Cortex of kidney (tissue), 1 donor: ENCODE measurements at places on chromosomes 3 and 15.

DNA sequence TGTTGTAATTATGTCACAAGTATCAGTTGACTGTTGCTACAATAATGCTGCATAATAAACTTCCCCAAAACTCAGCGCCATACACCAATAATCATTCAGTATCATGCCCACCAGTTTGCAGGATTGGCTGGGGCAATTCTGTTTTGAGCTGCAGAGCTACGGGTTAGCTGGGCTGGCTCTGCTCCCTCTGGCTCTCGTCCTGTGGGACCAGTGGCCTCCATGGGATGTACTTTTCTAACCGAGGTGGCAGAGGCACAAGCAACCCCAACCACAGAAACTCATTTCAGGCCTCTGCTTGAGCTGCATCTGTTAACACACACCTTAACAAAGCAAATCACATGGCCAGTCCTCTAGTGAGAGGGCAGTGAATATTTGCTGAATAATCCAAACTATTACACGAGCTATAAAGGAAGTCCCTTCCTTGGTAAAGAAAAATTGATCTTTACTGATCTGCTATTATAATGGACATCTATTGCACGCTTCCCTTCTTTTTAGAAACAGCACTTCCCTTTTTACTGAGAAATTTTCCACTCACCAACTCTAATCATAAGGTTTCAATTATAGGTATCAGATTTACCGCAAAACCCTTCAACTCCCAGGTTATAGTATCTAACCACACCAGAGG, 10.9 kb upstream of the BCL2A1 start:
- no peak for DNase-seq

GRCh38 chr3:73451301-73451944, 173.3 kb downstream of the PDZRN3 start:
- DNase-seq = no peak

DNA sequence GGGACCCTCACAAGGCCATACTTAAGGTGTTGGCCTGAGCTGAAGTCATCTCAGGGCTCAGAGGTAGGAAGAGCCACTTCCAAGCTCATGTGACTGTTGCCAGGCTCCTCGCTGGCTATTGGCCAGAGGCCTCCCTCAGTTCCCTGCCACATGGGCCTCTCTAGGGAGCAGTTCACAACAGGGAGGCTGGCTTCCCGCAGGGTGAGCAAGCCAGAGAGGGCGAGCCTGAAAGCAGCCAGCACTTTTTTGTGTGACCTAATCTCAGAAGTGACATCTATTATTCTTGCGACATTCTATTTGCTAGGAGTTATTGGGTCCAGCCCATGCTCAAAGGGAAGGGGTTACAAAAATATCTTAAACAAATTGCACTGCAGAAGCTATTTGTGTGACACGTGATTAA, 201.4 kb downstream of the SSR3 start:
- no peak for DNase-seq

DNA sequence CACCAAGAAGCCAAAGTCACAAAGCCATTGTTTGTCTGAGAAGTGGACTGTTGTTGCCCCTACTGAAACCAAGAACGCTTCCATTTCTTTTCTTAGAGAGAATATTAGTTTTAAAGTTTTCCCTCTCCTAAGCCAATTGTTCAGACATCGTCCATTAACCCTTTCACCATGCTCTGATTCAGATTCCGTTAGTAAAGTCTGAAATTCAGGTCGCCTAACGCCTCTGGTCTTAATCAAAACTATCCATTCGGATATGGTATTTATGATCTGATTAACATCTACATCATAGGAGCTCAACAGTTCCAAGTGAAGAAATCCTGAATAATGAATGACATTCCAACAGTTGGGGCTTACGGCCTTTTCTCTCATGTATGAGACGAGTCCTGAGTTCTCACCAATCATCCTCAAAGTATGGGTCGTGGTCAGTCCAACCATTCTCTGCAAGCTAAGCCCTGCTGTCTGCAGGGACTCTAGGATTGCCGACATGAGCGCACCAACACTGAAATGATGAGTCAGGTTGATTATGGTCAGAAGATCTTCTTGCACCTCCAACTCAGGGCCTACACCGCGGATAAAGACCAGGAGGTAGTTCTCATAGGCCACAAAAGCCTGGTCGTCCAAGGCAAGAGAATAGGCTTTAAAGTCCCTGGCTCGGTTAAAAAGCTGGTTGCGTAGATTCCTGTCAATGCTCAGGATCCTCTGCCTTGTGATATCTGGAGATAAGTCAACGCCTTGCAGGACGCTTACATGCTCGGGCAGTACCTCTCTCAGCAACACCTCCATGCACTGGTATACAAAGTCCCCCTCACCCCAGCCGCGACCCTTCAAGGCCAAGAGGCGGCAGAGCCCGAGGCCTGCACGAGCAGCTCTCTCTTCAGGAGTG, 767 bp downstream of the EPM2AIP1 start:
- no peak for DNase-seq

- no peak for DNase-seq
Observed at GRCh38 chr3:176953106-176954060, 243.9 kb downstream of the TBL1XR1 start.

DNA sequence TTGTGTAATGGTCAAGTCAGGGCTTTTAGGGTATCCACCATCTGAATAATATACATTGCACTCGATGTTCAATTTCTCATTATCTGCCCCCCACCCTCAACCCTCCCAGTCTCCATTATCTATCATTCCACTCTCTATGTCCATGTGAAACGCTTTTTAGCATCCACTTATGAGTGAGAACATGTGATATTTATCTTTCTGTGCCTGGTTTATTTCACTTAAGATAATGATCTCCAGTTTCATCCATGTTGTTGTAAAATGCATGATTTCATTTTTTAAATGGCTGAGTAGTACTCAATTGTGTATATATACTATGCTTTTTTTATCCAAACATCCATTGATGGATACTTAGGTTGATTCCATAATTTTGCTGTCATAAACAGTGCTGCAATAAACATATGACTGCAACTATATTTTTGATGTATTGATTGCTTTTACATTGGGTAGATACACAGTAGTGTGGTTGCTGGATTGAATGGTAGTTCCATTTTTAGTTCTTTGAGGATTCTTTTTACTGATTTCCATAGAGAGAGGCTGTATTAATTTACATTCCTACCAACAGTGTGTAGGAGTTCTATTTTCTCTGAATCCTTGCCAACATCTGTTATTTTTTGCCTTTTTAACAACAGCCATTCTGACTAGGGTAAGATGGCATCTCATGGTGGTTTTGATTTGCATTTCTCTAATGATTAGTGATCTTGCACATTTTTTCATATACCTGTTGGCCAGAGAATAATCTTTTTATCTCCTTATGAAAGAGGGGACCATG, 332.9 kb upstream of the TGFBR2 start:
- DNase-seq = no peak

- DNase-seq = no peak
Observed at GRCh38 chr3:1908651-1909445, 189.8 kb upstream of the CNTN4 start.

DNA sequence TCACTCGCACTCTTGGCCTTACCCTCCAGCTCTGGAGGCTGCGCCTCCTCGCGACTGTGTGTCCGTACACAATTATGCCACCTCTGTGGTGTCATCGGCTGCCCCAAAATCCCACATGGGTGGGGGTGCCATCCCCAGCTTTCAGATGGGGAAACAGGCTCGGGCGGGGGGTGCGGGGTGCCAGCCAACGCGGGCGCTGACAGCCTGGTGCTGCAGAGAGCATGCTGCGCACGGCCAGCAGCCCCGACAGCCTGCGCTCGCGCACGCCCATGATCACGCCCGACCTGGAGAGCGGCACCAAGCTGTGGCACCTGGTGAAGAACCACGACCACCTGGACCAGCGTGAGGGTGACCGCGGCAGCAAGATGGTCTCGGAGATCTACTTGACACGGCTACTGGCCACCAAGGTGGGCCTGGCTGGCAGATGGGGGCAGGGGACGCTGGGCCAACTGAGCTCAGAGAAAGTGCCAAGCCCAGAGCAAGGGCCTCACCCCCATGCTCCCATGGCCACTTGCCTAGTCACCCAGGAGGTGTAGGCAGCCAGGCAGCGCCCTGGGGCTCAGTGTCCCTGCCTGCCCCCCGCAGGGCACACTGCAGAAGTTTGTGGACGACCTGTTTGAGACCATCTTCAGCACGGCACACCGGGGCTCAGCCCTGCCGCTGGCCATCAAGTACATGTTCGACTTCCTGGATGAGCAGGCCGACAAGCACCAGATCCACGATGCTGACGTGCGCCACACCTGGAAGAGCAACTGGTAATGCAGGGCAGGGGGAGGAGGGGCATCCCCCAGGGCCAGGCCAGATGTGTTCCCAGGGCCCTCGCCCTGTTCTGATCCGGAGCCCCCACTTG, 47.0 kb downstream of the PLXNA1 start:
- DNase-seq = no peak

- no peak for DNase-seq
Observed at GRCh38 chr3:133077688-133078087, 39.5 kb downstream of the TMEM108 start.

DNA sequence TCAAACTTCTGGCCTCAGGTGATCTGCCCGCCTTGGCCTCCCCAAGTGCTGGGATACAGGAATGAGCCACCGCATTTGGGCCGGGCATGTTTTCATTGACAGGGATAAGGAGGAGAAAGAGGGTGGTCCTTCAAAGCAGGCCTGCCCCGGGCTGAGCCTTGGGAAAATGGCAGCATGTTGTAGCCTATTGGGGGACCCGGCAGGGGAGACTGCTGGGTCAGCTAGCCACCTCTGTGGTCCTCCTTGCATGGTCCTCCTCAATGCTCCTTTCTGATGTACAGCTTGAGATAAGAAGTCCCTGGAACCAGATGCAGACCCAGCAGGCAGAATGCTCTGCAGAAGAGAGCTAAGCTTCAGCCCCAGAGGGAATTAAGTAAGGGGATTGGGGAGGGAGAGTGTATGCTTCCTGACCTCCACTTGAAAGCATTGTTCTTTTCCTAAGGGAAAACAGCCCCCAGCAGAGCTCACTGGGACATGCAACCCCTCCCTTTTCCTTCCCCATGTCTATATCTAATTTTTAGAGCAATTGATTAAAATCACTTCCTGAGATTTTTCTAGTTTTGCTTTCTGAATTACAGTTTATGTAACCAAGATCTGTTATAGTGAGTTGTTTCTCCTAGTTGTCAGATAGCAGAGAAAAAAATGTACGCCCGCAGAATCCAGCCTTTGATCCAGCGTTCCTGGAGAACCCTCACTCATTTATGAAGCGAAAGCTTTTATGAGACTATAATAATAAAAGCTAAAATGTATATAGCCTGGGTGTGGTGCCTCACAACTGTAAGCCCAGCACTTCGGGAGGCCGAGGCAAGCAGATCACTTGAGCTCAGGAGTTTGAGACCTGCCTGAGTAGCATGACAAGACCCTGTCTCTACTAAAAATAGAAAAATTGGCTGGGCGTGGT, 48.7 kb upstream of the VILL start:
- DNase-seq = no peak

- DNase-seq = no peak
Observed at GRCh38 chr3:95468331-95468730, 1346.1 kb upstream of the EPHA6 start.

- DNase-seq = no peak
Observed at GRCh38 chr3:99997293-99997692, 117.0 kb downstream of the FILIP1L start.
